Nephron progenitor cell (in vitro differentiated cells): ENCODE measurements at places on chromosomes 11 and 22.

DNA sequence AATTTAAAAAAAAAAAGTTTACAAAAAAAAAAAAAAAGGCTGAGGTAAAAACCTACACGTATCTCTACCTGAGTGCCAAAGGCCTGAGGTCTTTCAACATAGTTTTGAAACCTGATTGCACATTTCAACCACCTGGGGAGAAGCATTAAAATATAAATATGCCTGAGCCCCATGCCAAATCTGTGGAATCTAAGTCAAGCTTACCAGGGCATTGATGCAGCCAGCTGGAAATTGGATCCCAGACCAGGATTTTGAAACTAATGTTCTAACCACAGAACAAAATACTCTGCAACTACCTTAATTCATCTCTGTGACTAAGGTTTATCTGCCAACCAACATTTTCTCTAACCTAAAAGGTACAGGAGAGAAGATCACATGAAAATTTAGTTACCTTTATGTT, 38.8 kb upstream of the CHRNA10 start:
- DNase-seq = no peak

GRCh38 chr22:50309601-50309991, 2.1 kb upstream of the PLXNB2 start:
- DNase-seq = no peak

DNA sequence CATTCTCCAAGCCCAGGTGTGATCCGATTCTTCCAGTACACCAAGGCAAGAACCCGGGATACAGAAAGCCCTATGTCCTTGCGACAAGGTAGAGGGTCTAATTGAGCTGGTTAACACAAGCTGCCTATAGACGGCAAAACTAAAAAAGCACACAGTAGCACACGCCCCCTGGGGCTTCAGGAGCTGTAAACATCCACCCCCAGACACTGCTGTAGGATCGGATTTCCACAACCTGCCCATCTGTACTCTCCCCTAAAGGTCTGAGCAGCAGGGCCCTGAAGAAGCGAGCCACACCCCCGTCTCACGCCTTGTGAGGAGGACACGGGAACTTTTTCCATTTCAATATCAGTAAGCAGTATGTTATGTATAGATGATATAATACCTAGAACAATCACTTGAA, 624.7 kb downstream of the BUD13 start:
- DNase-seq = peak; percentile 47

DNA sequence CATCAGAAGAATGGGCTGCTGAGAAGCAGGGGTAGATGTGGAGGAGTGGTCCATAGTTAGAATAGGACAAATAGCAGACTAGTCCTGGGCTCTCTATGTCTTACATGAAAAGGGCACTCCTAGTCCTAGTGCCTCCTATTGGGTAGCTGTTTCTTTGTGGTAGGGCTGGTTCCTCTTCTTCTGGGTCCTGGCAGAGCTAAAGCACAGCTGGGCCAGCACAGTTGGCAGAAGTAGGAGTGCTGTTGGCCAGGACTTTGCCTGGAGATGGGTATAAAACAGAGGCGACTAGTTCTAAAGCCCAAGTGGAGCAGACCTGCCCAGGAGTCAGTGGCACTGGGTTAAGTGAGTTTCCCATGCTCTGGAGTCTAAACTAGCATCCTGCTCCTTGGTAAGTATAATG, 55.2 kb downstream of the PPFIBP2 start:
- DNase-seq = no peak

DNA sequence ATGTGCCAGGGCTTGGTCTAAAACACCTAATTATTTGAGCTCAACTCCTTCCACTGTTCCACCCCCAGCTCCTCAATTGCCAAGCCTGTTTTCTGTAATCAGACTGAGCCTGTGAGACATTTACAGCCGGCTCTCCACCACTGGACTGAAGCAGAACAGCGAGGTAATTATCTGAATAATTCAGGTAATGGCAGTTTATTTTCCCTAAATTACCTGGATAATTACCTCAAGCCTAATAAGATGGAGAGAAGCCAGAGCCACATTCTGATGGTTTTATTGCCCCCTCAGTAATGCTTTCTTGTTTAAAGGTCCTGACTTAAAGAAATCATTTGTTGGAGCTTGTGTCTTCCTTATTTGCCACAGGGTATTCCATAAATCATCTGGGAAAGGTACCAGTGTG, 64.2 kb downstream of the FZD4 start:
- DNase-seq = no peak

- no peak for DNase-seq
These were observed 160.5 kb upstream of the TBCEL start for GRCh38 chr11:120863359-120863758.

- DNase-seq = no peak
These were observed 130.3 kb downstream of the MICAL2 start for GRCh38 chr11:12240677-12241076.

- DNase-seq = no peak
These were observed 118.3 kb downstream of the CD44 start for GRCh38 chr11:35257281-35257680.

GRCh38 chr11:111923351-111923788, 4.7 kb downstream of the C11orf52 start:
- no peak for DNase-seq

DNA sequence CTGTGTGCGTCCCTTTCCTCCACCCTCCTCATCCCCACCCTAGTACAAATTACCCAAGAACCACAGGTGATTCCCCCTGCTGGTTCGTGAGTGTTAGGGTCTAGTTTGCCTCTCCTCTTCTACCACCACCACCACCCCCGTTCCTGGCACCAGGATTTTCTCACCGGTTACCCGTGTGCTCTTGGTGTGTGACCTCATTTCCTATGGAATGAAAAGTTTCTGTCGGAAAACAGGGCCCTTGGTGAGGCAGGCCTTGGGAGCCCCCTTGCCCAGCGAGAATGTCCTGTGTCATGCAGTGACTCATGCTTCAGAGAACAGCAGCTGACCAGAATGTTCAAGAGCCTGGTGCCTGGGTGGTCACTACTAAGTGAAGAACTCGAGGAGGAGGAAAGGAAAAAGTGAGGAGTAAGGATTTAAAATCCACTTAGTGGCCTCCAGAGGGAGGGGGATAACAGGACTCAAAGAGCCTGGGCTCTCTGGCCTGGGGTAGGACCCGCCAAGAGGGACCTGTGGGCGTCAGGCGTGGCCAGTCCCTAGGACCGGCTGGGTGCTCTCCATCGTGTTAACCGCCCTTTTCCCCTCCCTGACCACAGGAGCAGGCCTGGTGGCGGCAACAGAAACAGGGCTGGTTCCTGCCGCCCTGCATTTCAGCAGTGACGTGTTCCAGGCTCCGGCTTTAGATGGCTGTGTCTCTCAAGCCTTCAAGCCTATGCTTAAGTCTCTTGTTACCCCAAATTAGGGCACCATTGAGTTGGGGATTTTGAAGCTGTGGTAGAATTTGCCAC, 30.2 kb downstream of the C22orf31 start:
- peak; percentile 33 for DNase-seq

- DNase-seq = no peak
These were observed 211.9 kb downstream of the ST3GAL4 start for GRCh38 chr11:126567419-126567818.

DNA sequence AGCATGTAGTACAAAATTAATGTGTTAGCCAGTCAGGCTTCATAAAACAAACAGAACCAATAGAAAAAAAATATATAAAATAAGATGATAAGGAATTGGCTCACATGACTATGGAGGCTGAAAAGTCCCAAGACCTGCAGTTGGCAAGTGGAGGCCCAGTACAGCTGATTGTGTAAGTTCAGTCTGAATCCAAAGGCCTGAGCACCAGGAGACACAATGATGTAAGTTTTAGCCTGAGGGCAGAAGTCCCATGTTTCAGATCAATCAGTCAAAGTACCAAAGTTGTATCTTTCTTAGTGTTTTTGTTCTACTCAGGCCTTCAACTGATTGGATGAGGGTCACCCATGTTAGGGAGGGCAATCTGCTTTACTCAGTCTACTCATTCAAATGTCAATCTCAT, 14.3 kb upstream of the OR10D3 start:
- no peak for DNase-seq

DNA sequence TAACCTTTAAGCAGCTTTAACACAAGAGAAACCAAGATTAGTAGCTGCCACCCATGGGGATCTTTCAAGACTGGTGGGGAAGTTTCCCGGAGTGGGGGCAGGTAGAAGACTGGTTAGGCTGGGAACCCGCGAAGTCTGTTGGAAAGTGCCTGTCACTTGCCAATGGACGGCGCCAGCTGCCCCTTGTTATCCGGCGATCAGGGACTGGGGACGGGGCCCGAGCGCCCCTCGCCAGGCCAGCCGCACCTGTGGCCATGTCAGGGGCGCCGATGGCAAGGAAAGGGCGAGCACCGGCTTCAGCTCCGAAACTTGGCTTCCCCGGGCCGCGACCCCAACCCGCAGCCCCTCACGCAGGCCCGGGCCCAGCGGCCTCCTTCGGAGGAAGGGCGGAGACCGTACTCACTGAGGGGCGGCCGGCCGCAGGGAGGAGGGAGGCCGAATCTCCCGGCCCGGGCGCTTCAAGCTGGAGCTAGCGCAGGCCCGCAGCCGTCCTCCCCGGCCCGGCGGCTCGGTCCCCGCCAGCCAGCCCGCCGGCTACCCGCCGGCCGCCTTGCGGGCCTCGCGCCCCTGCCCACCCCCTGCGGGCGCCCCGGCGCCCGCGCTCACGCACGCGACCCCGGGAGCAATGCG, 539 bp downstream of the EIF4ENIF1 start:
- peak; percentile 67 for DNase-seq

DNA sequence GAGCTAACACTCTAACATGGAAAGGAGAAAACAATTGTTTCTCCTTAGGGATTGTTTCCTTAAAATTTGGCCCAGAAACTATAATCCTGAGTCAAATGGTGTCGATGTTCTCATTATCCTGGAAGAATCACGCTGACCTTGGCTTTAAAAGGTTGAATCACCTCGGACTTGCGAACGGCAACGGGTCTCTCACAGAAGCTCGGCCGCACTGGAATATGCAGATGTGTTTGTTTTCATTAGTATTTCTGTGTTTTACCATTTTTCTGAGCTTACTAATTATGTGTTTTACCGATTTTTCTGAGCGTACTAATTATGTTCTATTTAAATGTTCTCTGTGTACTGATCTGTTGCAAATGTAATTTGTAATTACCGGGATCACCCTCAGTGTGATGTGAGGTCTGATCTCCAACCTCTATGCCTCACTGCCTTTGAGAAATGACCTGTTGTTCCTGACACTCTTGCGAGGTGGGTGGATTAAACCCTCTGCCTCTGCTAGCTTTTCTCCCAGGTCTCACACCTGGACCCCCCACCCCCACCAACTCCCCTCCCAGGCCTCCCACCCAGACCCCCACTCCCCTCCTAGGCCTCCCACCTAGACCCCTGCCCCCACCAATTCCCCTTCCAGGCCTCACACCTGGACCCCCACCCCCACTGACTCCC, 38.3 kb upstream of the BRSK2 start:
- no peak for DNase-seq

DNA sequence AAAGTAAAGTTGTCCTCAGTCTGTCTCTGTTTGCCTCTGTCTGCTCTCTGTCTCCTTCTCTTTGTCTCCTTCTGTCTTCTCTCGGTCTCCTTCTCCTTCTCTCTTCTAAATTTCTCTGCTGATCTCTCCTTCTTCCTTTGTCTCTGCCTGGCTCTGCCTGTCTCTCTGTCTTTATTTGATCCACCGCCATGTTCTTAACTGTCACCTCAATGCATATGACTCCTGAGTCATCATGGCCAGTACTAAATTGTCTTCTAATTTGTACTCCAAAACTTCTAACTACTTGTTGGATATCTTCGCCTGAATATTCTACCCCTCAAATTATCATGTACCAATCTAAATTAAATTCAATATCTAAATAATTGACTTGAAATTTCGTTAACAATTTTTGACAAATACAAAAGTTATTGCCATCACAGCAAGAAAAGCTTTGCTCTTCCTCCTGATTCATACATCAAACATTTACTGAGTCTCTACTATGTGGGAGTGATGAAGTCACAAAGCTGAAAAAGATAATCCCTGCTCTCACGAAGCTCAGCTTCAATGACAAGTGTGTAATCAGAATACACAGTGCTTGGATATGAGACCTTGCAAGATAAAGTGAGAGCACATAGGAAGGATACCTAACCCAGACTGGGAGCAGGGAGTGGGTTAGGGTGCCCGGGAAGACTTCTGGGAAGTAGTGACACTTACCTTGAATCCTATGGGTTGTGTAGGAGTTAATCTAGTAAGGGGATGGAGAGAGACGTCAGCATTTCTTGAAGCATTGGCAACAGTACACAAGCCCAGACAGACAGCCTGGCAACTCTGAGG, 193.0 kb downstream of the MAML2 start:
- no peak for DNase-seq

DNA sequence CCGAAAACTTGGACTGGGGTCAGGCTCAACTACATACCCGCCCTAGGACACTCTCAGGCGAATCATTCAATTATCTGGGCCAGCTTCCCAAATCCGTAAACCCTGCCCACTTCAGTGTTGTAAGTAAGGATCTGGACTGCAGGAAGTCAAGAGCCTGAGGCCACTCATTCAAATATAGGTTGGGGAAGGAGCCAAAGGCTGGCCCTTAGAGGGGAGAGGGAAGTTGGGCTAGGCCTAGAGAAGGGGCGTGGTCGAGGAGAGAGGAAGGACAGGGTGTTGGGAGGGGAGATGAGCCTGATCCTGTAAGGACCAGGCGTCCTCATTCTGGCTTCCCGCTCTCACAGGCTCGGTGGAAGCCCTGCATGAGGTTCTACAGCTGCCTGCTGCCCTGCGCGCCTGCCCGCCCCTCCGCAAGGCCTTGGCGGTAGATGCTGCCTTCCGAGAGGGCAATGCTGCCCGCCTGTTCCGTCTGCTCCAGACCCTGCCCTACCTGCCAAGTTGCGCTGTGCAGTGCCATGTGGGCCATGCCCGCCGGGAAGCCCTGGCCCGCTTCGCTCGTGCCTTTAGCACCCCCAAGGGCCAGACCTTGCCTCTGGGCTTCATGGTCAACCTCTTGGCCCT, 3.0 kb downstream of the SAC3D1 start:
- DNase-seq = no peak

- no peak for DNase-seq
These were observed 15.8 kb downstream of the KBTBD3 start for GRCh38 chr11:106061249-106061784.

- no peak for DNase-seq
These were observed 15.6 kb downstream of the SYNGR1 start for GRCh38 chr22:39365492-39365780.

DNA sequence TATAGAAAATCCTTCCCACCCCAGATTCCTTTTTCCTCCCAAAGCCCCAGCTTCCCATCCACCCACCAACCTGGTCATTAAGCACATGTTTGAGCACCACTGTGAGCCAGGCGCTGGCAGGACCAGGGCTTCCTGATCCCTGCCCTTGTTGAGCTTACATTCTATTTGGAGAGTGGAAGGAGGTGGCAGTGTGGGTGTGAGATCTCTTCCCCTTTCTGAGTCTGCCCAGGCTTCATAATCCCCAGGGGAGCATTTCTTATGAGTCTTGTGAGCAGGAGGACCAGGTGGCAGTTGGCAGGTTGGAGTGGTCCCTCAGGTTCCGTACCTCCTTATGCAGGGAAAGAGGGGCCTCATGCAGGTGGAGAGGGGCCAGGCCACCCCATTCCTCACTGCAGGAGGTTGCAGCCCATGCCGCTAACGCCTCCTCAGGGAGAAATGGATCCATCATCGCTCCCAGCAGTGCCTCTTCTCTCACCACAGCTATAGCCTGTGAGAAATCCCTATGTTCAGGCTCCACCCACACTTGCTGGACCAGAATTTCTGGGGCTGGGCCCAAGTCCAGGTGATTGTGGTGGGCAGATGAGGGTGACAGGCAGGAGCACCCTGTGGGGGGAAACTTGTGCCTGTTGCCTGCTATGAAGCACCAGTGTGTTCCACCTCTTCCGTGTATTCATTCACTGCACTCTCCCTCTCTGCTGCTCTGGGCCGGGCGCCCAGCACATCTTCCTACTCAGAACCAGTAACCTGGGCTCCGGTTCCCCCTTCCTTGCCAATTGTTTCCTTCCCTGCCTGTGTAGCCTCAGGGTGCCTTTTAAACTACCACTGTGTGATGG, 23.5 kb downstream of the UBE2L3 start:
- no peak for DNase-seq

- DNase-seq = no peak
These were observed 54.7 kb upstream of the TCF20 start for GRCh38 chr22:42324990-42325710.
